ENCODE measurements at places on chromosomes 5 and 9. TPM values are rescaled to one million over a fixed set of nuclear protein-coding genes. Genes with fewer than 3 reads are reported as not detected.

DNA sequence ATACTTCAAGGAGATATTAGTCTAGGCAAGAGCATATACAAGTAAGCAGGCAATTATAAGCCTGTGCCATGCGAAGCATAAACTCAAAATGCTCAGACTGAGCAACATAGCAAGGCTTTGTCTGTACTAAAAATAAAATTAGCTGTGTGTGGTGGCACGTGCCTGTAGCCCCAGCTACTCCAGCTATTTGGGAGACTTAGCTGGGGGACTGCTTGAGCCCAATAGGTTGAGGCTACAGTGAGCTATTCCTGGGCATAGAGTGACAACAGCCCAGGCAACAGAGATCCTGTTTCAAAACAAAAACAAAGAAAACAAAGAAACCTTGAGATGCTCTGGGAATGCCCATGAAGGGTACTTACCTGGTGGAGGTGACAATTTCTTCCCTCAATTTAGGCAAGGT lies 130.5 kb upstream of the ZNF608 start:
- H3K36me3 ChIP-seq = no peaks in the 10 kb centered on the region
- no peaks in the 10 kb centered on the region for H3K4me1 ChIP-seq

ANKRD34B gene
- total RNA-seq = not detected

DNA sequence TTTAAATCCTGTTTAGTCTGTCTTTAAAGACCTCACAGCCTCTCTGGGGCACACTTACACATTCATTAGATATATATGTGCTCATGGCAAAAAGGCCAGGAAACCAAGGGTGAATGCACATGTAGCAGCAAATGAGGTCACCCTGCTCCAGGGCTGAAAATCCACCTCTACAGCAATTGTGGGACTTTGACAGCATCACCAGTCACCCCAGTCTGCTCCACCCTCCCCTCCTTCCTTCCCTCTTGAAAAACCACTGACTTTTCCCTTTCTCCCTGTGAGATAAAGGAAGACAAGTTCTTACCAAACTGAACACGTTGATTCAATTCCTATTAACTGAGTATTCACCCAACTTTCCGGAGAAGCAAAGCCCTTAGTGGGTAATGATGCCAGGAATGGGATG lies 15.2 kb upstream of the SH3RF2 start:
- no peaks in the 10 kb centered on the region for H3K36me3 ChIP-seq
- H3K4me3 ChIP-seq = no peak overlapping the region
- no peak overlapping the region for H3K27ac ChIP-seq
- H3K27me3 ChIP-seq = no peaks in the 10 kb centered on the region

DNA sequence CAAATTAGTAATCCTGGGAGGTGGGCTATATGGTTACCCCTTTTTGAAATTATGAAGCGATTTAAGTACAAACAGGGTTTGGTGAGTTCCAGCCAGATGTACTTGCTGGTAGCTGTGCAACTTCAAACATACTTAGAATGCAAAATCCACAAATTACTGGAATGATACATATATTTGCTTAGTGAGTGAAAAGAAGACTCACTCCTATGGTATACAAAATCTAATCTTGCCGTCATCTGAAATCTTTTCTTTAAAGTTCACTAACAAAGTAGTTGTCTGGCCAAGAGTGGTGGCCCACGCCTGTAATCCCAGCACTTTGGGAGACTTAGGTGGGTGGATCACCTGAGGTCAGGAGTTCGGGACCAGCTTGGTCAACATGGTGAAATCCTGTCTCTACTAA lies 64.9 kb upstream of the TJP2 start:
- H3K27me3 ChIP-seq = no peaks in the 10 kb centered on the region
- H3K36me3 ChIP-seq = no peaks in the 10 kb centered on the region
- no peak overlapping the region for H3K4me3 ChIP-seq
- no peak overlapping the region for H3K27ac ChIP-seq

DNA sequence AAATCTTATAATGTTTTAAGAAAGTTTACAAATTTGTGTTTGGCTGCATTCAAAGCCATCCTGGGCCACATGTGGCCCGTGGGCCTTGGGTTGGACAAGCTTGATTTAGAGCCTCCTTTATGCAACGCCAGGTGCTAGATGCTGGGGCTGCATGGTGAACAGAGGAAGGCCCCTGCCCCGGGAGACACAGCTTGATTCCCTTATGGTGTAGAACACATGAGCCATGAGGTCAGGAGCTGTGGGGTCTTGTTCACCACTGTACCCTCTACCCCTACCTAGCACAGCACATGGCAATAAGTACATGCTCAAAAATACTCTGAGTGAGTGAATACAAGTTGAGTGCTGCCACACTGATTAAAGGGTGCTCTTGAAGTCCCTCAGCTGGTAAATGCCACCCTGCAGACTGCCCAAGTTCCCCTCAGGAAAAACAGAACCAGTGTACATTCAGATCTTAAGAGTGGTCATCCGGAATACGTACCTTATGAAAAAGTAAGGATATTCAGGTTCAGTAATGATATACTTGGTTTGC lies 71.9 kb downstream of the ARRDC3 start:
- H3K36me3 ChIP-seq = no peaks in the 10 kb centered on the region
- DNase-seq = no peak
- H3K4me1 ChIP-seq = peaks cover 5% of the 10 kb centered on the region
- H3K27me3 ChIP-seq = no peaks in the 10 kb centered on the region

EFCAB9 gene
- total RNA-seq = not detected

- no peaks in the 10 kb centered on the region for H3K27me3 ChIP-seq
- H3K4me3 ChIP-seq = no peak overlapping the region
- no peak for DNase-seq
- H3K36me3 ChIP-seq = no peaks in the 10 kb centered on the region
- no peak overlapping the region for H3K27ac ChIP-seq
- H3K4me1 ChIP-seq = peaks cover 40% of the 10 kb centered on the region
Measured at GRCh38 chr9:68714416-68715180, 9.6 kb downstream of the PIP5K1B start.

SEMA5A gene
- 17.6 TPM for total RNA-seq

OR2V2 gene
- total RNA-seq = not detected

DNA sequence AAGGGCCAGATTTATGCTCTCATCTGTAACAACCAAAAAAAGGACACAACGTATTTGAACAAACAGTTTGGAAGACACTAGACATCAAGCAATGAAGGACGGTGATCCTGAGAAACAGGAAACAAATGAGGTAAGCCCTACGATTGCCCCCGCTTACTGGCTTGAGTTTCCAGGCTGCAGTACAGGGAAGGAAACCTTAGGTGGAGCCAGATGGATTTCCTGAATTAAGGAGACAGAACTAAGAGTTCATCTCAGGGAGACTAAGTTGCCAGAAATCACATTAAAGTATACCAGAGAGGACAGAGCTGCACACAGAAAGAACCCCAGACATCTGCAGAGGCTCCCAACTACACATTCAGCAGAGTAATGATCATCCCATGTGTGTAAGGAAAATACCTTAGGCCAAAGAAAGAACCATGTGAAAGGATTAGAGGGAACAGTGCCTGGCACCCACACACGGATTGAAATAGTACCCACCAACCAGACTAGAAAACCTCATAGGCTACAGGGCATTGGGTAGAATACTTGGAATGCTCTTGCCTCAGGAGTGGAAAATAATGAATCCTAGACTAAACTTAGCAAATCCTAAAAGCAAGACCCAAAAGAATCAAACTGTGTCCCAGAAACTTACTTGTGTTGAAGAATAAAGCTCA lies 99.3 kb upstream of the NIPBL start:
- no peak overlapping the region for H3K4me3 ChIP-seq
- H3K36me3 ChIP-seq = no peaks in the 10 kb centered on the region
- H3K4me1 ChIP-seq = no peaks in the 10 kb centered on the region
- H3K27me3 ChIP-seq = no peaks in the 10 kb centered on the region

DNA sequence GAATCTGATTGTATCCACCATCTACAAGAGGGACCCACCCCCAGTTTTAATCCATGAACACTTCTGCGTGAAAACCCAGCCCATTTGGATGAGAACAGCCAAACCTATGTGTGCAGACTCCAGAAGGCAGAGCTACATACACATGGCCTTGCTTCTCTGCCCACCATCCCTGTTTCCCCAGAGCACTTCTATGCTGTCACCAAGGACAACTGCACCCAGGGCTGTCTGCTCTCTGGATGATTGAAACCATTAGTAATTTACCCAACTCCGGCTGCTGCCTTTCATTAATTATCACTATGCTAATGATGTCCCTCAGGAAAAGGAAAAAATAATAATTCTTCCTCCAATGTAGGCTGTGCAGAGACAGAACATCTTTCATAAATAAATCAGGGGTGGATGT lies 8.9 kb downstream of the CARTPT start:
- H3K27me3 ChIP-seq = no peaks in the 10 kb centered on the region
- no peaks in the 10 kb centered on the region for H3K36me3 ChIP-seq
- H3K4me3 ChIP-seq = no peak overlapping the region
- no peak for DNase-seq
- no peak overlapping the region for H3K27ac ChIP-seq
- no peaks in the 10 kb centered on the region for H3K4me1 ChIP-seq

GRCh38 chr9:34220218-34220617 lies 41.4 kb downstream of the UBAP1 start:
- no peaks in the 10 kb centered on the region for H3K36me3 ChIP-seq
- no peaks in the 10 kb centered on the region for H3K27me3 ChIP-seq
- no peaks in the 10 kb centered on the region for H3K4me1 ChIP-seq

GRCh38 chr9:4662989-4663792 lies 1.1 kb downstream of the PLPP6 start:
- no peaks in the 10 kb centered on the region for H3K27me3 ChIP-seq
- H3K36me3 ChIP-seq = no peaks in the 10 kb centered on the region
- H3K4me1 ChIP-seq = peaks cover 24% of the 10 kb centered on the region
- DNase-seq = peak; percentile 52
- H3K4me3 ChIP-seq = peak overlapping the region; percentile 80

DNA sequence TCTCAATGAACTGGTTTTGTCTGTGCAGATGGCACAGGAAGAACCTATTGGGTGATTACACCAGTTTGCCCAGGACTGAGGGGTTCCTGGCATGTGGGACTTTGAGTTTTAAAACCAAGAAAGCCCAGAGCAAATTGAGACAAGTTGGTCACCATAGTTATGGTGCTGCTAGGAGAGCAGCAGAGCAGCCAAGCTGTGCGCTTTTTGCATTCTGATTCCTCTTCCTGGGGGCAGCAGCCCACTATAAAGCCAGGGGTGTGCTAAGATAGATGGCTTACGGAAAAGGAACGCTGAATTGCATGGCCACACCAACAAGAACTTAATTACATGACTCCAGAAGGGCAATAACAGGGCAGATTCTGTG lies 49.7 kb downstream of the TIMD4 start:
- no peaks in the 10 kb centered on the region for H3K4me1 ChIP-seq
- H3K36me3 ChIP-seq = no peaks in the 10 kb centered on the region
